ENCODE measurements at places on chromosomes 6 and 20.

- no peak for DNase-seq
These were observed 23.0 kb downstream of the CD109 start for GRCh38 chr6:73719046-73719445.

DNA sequence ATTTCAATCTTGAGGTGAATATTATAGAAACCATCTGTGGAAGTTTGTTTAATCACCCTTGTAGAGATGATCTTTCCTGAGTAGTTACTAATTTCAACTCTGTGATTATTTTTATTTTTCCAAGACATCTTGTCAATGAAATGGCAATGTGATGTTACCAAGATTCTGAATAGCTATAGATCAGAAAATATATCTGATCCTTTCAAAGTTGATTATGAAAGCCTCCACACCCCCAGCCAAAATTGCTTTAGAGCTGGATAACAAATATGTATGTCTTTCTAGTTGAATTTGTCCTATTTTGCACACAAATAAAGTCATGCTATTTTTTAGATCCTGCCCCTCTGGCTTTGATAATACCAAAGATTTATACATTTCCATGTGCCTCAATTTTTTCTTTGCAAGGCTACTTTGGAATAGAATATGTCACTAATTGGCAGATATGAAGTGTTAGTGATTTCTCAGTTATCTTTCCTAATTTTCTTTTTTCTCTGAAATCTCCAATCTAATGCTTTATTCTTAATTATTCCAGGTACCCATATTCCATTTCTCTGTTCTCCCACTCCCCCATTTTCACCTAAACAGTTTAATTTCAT is 5.0 kb downstream of the SIM1 start:
- DNase-seq, result no peak

- DNase-seq, result no peak
These were observed 79.4 kb downstream of the DACT2 start for GRCh38 chr6:168240160-168240559.

DNA sequence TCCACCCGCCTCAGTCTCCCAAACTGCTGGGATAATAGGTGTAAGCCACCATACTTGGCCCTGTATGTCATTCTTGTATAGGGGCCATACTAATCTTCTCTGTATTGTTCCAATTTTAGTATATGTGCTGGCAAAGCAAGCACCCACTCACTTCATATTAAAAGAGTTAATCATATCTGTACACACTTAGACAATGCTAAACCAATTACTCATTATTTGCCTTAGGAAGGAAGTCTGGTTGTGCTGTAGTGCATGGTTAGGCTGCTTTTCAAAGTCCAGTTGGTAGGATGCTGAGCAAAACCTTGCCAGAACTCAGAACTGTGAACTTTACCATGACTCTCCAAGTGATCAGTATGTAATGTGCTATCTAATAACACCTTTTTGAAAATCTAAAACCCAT is 88.6 kb downstream of the LIN28B start:
- no peak for DNase-seq
